ENCODE measurements at places on chromosomes 3 and 15.

- no peak for DNase-seq
These were observed 3.9 kb upstream of the FSIP1 start for GRCh38 chr15:39786447-39787056.

DNA sequence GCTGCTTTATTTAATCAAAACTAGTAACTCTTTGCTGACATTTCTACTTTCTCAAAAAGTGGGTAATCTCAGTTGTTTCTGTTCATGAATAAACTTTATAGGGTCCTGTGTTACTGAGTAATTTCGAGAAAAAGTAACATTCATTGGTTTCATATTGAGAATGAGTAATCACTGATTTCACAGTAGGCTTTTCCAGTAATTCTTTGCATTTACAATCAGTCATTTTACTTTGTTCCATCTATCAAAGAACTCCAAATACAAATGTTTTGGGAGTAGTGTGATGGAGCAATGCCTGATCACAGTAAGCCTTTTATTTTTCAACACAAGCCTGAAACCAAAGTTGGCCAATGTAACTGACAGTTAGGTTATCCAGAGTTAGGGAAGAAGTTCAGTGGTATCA is 353.6 kb downstream of the ULK4 start:
- no peak for DNase-seq

DNA sequence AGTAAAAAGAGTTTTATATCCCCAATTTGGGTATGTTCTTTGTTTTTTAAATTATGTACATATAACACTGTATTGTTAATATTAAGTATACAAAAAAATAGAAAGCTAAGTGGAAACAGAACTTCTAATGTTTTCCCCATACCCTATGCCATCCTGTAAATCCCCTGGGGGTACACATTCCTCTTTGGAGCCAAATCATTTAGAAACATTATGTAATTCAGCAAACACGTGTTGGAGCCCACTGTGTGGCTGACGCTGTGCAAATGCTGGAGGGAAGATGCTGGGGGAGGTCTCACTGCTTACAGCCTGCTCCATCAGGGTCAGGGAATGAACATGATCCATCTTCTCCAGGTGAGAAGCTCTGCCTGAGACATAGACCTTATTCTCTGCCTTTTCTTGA is 52.8 kb downstream of the CRTC3 start:
- DNase-seq: no peak

DNA sequence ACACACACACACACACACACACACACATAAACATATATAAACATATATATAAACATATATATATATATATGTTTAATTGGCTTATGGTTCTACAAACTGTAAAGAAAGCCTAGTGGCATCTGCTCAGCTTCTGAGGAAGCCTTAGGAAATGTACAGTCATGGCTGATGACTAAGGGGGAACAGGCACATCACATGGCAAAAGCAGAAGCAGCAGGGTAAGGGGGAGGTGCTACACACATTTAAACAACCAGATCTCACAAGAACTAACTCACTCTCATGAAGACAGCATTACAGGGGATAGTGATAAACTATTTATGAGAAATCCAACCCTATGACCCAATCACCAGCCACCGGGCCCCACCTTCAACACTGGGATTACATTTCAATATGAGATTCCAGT is 922.9 kb downstream of the SI start:
- DNase-seq: no peak

DNA sequence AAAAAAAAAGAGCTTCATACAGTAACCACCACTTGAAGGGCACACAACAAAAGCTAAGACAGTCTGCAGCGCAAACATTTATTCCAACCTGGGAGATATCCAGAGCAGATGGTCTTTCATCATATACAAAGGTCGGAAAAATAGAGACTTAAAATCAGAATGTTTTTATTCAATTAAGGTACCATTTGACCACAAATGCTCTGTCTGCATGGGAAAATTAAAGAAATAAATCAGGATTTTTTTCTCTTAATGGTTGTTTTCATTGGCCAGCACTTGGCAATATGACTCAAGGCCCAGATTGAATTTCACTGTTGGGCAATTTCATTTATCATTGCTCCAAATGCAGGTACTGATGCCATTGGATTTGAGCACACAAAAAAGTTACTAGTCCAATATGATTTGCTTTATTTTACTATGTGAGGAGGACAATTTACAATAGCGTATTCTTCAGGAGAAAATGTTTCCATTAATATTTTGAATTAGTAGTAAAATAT is 145.9 kb upstream of the AGTR1 start:
- no peak for DNase-seq

DNA sequence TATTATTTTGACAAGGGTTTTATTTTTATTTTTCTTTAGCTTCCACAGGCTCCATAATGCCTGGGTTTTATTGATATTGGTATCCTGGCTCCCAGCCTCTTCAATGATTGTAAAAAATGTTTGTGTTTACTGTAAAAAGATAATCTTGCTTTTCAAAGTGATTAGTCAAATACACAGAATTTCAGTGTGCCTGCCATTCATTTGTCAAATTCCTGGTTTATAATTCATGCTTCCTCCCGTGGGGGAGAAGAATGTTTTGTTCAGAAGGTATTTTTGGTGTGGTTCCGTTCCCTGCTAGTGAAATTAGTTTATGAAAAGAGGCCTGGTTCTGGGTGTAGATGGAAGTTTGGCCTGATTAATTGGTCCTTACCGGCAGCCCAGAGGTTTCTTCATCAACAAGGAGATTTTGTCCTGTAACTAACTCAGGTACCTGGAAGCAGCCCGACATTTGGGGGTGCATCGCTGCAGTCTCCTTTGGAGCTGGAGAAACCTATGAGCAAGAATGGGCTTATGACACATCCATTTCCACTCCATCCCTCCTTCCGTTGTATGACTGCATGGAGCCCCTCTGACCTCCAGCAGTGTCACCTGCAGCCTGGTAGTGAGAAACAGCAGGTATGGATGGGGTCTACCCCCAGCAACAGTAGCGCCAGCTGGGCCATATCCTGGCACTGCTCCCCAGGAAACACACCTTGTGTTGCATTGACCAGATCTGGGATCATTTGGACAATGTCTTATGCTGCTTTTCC is 101.5 kb downstream of the PGPEP1L start:
- DNase-seq: no peak

DNA sequence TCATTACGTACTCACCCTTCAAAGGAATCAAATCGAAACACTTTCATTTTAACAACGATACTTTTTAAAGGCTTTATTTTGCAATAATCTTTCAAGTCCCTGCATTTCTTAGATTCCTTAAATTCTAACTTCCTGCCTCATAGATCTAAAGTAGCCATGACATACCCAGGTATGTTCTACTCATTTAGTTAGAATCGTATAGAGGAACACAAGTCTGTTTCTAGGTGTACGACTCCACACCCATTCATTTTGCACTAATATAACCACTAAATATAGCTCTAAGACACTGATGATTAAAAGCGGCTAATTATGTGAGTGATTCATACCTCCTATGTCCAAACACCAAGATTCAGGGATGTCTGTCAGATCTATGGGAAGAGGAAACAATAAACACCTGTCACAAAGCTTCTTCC is 1.3 kb downstream of the ATP13A3 start:
- DNase-seq: no peak

GRCh38 chr3:195403244-195403643 is 39.6 kb downstream of the ACAP2 start:
- DNase-seq: no peak

GRCh38 chr3:197592361-197593045 is 36.7 kb upstream of the BDH1 start:
- DNase-seq: no peak

DNA sequence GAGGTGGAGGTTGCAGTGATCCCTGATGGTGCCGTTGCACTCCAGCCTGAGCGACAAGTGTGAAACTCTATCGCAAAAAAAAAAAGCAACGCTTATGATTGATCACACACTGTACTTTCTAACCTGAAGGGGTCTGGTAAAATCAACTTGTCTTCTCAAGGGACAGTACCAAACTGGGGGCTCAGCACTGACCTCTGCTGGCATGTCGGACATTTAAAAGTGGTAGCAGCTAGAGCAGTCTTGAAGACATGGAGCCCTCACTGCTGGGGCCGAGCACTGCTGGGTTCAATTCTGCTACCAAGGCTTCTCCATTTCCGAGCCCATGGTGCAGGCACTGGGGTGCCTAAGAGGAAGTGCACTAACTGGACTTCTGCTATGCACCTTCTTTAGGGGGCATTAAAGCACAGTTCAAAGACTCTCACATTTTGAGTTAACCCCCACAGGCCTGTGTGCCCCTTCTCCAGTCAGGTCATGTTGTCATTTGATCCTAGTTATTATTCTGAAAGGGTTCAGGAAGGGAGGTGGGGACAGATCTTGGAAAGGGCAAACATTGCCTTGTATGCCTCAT is 26.4 kb upstream of the LAMP3 start:
- no peak for DNase-seq

DNA sequence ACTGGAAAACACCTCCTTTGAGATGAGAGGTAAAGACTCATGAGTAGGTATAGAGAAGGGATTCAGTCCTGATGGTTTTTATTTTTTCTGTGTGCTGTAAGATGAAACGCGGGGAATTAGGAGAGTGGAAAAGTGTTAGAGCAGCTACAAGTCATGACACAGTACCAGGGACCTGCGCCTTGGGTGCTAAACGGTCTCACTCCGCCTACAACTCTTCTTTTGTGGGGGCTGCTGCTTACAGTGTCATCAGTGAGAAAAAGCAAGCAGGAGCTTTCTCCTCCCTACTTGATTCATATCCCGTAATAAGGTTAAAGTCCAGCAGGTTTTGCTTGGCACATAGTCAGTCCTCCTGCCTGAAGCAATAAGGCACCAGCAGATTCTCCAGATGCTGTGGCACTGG is 39.1 kb downstream of the RASGRP1 start:
- DNase-seq: no peak

- DNase-seq: no peak
These were observed 53.7 kb downstream of the DCLK3 start for GRCh38 chr3:36710606-36711005.

DNA sequence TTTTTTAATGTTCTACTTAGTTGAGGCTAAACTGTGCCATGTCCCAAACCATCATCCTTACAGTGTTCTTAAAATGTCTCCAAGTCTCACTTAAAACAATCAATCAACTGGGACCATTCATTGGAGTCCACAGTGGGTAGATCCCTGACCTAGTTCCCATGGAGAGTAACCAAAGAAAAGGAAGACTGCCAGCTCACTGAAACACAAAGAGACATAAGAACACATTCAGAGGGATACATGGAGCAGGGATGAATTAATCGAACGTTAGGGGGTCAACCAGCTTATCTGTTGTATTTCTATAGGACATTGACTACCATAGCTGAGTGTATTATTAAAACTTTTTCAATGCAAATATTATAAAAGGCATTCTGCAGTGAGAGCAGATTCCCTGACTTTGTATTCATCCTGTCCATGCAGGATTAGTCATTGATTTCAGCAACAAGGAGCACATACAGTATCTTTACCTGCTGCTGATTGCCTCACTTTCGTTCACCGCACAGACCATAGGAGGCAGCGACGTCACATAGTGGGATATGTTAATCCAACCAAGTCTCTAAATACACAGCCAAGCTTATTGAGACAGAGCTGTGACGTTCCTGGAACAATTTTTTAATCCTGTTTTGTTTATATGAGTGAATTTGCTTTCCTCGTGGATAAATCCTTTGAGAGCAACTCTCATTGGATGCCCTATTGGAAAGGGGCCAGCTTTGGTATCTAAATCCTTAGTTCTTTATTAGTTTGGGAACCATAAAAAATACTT is 364.9 kb upstream of the RBMS3 start:
- no peak for DNase-seq

DNA sequence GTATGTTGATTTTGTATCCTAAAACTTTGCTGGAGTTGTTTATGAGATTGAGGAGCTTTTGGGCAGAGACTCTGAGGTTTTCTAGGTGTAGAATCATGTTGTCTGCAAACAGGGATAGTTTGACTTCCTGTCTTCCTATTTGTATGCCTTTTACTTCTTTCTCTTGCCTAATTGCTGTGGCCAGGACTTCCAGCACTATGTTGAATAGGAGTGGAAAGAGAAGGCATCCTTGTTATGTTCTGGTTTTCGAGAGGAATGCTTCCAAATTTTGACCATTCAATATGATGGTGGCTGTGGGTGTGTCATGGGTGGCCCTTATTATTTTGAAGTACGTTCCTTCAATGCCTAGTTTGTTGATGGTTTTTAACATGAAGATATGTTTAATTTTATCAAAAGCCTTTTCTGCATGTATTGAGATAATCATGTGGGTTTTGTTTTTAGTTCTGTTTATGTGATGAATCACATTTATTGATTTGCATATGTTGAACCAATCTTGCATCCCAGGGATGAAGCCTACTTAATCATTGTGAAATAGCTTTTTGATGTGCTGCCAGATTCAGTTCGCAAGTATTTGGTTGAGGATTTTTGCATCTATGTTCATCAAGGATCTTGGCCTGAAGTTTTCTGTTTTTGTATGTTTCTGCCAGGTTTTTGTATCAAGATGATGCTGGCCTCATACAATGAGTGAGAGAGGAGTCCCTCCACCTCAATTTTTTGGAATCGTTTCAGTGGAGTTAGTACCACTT is 188.1 kb downstream of the MINAR1 start:
- DNase-seq: no peak

- DNase-seq: no peak
These were observed 25.3 kb downstream of the NCEH1 start for GRCh38 chr3:172685331-172686214.

DNA sequence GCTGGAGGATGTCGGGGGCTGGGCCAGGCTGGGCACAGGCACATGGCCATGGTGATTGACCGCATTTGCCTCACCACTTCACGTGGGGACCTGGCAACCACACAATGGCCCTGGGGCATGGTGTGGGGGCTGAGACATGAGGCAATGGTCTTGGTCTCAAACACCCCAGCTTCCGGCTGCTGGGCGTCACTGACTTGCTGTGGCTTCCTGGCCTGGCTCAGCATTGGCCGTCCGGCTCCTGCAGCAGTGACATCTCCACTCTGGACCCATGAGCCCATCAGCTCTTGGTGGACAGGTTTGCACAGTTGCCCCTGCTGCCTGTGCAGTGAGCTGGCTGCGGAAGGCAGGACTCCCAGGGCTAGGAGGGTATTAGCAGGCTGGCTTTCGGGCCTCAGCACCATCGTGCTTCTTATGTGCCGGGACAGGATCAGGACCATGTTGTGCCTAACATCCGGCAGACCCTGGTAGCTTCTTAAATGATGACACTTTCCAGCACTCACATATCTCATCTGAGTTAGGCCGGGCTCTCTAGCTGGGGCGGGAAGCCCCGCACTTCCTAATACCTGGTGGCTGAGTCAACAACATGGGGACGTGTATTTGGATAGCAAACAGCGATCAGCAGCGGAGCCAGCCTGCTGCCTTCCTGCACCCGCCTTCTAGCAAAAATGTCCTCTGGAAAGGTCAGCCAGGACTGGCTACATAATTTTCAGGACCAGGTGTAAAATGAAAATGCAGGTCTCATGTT is 34.1 kb downstream of the ZNF710 start:
- DNase-seq: no peak

DNA sequence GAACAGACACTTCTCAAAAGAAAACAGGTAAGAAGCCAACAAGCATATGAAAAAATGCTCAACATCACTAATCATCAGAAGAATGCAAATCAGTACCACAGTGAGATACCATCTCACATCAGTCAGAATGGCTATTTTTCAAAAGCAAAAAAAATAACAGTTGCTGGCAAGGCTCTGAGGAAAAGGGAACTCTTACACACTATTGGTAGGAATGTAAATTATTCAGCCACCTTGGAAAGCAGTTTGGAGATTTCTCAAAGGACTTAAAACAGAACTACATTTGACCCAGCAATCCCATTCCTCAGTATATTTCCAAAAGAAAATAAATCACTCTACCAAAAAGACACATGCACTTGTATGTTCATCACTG is 95.6 kb downstream of the APBA2 start:
- no peak for DNase-seq

GRCh38 chr3:78604341-78604740 is 1163.5 kb downstream of the ROBO1 start:
- DNase-seq: no peak

All from brain pericyte (primary cell).